ENCODE measurements at places on chromosomes 1 and 21.

DNA sequence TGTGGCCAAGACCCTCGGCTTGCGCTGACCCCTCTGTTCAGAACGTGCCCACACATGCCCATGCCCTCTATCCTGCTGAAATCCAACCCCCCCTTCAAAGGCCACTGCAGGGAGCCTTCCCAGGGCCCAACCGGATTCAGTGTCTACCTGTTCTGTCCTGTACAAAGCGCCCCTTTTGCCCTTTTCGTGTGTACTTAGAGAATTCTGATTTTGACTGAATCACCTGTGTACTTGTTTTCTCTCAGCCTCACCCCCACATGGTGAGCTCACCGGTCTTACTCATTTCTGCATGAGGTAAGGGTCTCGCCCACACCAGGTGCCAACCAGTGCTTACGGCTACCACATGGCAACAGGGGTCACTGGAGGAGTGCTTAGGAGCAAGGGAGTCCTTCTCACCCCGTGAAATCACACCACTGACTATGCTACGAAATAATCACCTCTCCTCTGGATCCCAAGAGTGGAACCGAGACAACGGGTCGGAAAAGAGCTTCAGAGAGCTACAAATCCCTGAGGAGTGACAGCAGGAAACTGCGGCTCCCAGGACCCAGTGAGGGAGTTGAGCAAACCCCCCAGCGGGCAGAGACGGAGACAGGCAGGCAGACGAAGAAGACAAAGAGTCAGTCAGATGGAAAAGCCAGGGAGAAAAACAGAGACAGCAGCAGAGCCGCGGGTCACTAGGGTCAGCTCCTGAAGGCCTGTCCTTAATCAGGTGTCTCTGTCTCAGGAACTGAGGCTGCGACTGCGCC is 2.1 kb upstream of the S100A2 start:
- peak; percentile 34 for DNase-seq

GRCh38 chr21:46324390-46325072 is 575 bp downstream of the PCNT start:
- DNase-seq, result peak; percentile 93

DNA sequence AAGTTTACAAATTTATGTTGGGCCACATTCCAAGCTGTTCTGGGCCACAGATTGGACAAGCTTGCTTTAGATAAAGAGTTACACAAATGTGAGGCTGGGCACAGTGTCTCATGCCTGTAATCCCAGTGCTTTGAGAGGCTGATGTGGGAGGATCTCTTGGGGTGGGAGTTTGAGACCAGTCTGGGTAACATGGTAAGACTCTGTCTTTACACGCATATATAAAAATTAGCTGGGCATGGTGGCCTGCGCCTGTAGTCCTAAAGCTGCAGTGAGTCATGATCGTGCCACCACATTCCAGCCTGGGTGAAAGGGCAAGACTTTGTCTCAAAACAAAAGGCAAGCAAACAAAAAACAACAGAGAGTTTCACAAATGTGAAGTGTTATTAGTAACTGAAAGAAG is 5.9 kb upstream of the VCAM1 start:
- no peak for DNase-seq

- no peak for DNase-seq
These were observed 1.1 kb downstream of the CRCT1 start for GRCh38 chr1:152515434-152515783.

DNA sequence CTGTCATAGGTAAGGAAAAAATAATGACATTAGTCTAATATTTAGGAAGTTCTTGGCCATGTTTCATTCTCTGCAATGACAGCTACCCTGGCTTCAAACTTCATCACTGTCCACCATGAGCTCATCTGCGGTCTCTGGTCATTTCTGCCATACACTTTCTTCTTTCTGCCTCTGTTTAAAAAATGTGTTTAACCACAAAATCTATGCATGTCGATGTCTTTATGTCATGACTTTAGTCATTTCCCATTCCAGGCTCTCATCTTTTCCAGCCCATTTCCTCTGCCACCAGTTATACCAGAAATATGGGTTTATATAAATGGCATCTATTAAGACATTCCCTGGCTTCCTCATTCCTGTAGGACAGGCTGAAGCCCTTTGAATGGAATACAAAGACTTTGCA is 68.5 kb upstream of the DUSP10 start:
- no peak for DNase-seq

DNA sequence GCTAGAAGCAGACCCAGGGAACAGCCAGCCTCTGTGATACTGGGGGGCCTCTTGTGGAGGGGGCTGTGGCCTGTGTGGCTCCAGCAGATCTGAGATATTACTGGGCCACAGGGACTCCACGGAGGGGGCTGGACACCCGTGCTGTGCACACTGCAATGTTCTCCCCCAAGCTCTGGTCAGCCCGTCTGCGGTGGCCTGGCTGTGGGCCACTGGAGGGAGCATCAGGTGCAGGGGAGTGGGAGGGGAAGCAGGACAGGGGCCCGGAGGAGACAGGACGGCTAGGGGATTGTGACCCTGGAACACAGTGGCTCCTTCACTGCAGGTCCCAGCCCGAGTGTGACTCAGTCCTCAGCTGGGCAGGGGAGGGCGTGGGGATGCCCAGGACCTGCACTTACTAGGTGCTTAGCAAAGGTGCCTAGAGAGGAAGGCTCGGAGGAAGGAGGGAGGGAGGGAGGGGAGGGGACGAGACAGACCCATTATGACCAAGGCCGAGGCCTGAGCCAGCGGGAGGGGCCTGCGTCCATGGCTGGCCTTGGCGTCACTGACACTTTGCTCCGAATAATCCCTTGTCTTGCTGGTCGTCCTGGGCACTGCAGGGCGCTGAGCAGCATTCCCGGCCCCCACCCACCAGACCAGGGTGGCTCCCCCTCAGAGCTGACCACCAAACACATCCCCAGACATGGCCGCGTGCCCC is 44.2 kb downstream of the PRDM16 start:
- DNase-seq, result no peak

- no peak for DNase-seq
These were observed 10.7 kb downstream of the TRIM46 start for GRCh38 chr1:155184351-155184811.

DNA sequence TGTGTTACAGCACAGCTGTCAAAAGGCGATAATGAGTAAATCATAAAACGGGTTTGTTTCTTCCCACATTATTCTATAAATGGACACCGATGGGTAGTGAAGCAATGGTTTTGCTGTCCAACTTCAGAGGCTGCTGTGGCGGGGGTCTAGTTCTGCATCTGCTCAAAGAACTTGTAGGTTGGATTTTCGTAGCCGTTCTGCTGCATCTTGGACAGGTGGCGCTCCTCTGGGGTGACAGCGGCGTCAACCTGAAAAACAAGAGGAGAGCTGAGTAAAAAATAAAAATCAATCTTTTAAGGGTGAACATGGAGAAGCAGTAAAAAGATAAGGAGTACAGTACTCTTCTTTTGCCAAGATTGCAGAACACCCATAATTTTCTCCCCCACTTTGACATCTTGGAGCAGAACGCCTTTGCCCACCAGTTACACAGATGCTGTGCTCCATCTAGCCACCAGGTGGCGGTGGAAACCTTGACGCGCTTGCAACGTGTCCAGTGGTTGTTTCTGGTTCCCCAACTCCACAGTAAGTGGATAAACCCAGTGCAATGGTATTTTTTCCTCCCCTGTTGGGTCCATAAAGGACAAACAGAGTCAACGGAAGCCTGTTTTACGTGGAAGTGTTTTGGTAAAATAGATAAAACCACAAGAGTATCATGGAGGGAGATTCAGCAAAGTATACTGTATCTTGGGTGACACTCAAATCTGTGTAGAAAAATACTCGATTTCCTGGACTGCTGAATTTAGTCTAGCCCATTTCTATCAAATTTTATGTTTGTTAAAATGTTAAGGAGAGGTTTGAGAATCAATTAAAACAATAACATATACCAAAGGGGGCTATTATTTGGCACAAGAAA is 147.0 kb downstream of the GABPA start:
- DNase-seq, result peak; percentile 71

DNA sequence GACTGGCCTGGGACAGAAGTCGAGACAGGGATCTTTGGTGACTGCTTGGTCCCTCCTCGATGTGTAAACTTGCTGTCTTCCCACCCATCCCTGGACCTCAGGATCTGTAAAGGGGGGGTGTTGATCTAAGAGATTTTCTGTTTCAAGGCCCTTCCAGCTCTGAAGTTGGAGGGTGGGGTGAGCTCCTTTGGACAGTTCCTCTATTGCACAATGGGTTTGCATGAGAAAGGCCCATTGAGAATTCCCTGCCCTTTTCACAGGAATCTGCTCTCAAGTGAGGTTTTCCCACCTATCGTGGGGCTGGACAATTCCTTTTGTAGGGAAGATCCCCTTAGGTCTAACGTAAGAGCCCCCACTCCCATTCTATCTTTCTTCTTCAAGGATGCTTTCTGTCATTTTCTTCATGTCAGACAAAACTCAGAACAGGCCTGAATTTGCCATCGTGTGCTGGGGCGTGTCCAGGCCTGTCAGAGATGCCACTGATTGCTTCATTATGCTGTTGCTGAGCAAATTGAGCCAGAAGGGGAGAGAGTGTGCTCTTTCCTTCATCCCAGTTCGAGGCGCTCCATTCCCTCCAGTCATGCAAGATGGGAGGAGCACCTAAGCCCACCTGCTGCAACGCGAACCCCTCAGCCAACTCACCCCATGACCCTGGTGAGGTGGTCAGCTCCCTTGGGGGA is 149.9 kb upstream of the IGSF21 start:
- DNase-seq, result no peak

DNA sequence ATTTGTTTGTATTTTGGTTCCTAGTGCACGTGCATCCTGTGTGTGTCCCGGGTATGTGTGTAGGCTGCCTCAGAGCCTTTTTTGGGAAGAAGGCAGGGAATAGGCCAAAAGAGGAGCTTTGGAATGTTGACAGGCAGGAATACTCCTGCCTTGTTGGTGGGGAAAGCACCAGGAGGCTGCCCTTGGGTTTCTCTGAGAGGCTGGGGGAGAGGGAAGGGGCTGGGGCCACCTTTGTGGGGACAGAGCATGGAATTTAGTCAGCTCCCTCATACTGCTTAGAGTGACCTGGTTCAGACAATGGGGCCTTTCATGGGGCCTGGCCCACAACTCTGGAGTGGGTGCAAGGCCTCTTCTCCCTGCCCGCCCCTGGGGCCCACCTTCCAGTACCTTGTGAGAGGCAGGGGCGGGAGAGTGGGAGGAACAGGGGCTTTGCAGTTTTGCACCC is 31.3 kb downstream of the ACOT11 start:
- DNase-seq, result no peak

DNA sequence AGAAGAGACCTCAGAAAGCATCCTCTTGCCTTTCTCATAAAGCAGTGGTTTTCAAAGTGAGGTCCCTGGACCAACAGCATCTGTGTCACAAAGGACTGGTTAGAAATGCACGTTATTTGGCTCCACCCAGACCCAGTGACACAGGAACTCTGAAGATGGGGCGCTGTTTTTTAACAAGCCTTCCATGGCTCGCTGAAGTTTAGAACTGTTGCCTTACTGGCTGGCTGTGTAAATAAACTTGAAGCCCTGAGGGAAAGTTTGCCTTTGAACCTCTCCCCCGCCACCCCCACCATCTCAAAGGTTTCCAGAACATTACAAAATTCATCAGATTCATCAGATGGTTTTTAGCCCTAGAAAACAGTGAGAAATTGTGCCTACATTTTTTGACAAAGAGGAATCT is 21.8 kb upstream of the IKBKE start:
- no peak for DNase-seq

GRCh38 chr1:34166191-34166624 is 1.2 kb upstream of the CSMD2 start:
- DNase-seq, result no peak

DNA sequence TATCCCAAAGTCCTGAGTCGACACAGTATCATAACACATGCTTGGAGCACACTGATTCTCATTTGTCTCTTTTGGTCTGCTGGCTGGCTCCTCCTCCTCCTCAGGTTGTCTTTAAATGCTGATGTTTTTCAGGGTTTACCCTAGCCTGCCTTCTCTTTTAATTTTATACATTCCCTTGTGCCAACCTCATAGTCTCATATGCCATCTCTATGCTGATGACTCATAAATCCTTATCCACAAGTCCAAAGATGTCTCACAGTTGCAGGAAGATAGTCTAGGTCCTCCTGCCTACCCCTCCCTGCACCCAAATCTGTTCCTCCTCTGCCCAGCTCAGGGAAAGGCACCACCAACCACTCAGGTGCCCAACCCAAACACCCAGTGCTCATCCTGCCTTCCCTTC is 108.3 kb downstream of the SIPA1L2 start:
- DNase-seq, result no peak

GRCh38 chr1:172394141-172394751 is 26.2 kb upstream of the C1orf105 start:
- DNase-seq, result peak; percentile 78

DNA sequence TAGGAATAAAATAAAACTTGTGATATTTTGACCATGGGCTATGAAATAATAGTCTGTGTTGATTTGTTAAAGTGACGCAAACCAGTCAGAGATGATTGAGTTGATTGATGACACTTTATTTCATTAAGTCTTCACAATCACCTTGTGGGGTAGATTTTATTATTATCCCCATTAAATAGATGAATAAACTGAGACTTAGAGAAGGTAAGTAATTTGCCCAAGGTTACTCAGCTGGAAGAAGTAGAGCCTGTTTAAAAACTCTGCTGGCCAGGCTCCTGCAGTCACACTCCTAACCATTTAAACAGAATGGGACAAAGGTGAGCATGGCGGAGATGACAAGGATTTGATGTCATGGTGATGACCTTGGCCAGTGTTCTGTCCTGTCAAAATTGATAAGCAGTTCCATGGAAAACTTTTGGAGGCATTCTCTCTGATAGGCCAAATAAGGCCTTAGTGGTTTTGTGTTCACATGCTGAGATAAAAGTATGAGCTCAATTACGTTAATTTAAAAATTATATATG is 22.7 kb upstream of the MCOLN3 start:
- DNase-seq, result no peak

All from CD4-positive, alpha-beta T cell treated with Interleukin-17A for 4 hours (primary cell).